ENCODE measurements at places on chromosomes 5 and 9. TPM values are rescaled to one million over a fixed set of nuclear protein-coding genes. Genes with fewer than 3 reads are reported as not detected.

GRCh38 chr9:72800328-72800994 is 152.4 kb downstream of the ALDH1A1 start:
- no peak for DNase-seq

Gene FBXO10
- 6.7 TPM for total RNA-seq

Gene SPRY4
- 10.2 TPM for total RNA-seq

Gene RNF44
- total RNA-seq: 28.2 TPM
